ENCODE measurements at places on chromosomes 1 and 21. TPM values are rescaled to one million over a fixed set of nuclear protein-coding genes. Genes with fewer than 3 reads are reported as not detected.

The ZBTB8B gene
- total RNA-seq, result 0.01 TPM

The SPRR1A gene
- total RNA-seq, result not detected

The CELA3A gene
- not detected for total RNA-seq

The PLEKHA6 gene
- 36.3 TPM for total RNA-seq

The THEM4 gene
- total RNA-seq, result 13.0 TPM

The IL10 gene
- total RNA-seq, result not detected

The KRTAP19-1 gene
- not detected for total RNA-seq

The VWA5B1 gene
- total RNA-seq, result not detected

The TGFB2 gene
- 12.3 TPM for total RNA-seq

The MROH9 gene
- not detected for total RNA-seq

The DCST1 gene
- not detected for total RNA-seq

The RAB4A gene
- total RNA-seq, result 56.0 TPM

The TPTE gene
- total RNA-seq, result not detected

The KRTAP19-2 gene
- total RNA-seq, result not detected

The DAB1 gene
- total RNA-seq, result not detected

The IPP gene
- 5.8 TPM for total RNA-seq

The RGS4 gene
- total RNA-seq, result not detected

The SHE gene
- total RNA-seq, result 0.10 TPM

The OR2L13 gene
- not detected for total RNA-seq

The ZNF687 gene
- 15.0 TPM for total RNA-seq

The AKR1A1 gene
- 79.9 TPM for total RNA-seq

Measured in A549 treated with Hydrocortisone at 1 μM for 4 hours (cell line).